Activated T-helper 17 cell treated with anti-CD3 and anti-CD28 coated beads, Interleukin-2, amount 50 U/mL, for 72 hours (primary cell): ENCODE measurements at places on chromosomes 2 and 18. TPM values are rescaled to one million over a fixed set of nuclear protein-coding genes. Genes with fewer than 3 reads are reported as not detected.

DNA sequence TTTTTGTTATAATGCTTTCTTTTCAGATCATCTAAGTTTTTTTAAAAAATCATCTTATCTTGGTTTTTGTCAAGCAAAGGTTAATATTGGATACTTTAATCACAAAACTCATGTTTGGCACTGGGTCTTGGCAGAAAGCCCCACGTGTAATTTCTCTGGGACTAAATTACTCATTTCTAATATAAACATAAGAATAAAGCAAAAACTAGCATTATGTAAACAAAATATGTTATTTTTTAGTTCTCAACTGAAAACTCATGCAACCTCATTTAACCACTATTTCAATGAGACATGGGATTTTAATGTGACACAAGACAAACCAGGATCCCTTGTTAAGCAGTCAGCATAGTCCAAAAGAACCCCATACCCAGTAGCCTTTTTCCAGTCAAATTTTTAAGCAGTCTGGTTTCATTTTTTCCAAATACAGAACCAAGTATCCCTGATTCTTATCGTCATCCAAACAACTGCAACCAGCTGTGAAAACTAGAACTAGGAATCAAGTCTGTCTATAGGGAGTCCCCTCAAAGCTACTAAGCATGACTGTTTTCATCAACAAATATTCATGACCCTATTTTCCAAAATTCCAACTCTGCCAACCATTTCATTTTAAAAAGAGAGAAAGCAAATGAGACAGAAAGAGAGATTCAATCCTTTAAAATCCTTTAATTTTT lies 27.1 kb downstream of the PID1 start:
- H3K27ac ChIP-seq, result no peak overlapping the region
- no peak overlapping the region for H3K4me3 ChIP-seq
- H3K36me3 ChIP-seq, result no peaks in the 10 kb centered on the region
- H3K4me1 ChIP-seq, result no peaks in the 10 kb centered on the region
- peaks cover 3% of the 10 kb centered on the region for H3K27me3 ChIP-seq

Gene CNDP2
- 217 TPM for total RNA-seq

- peak overlapping the region; percentile 98 for H3K27ac ChIP-seq
- no peaks in the 10 kb centered on the region for H3K27me3 ChIP-seq
- H3K4me3 ChIP-seq, result peak overlapping the region; percentile 76
- peaks cover 38% of the 10 kb centered on the region for H3K36me3 ChIP-seq
- peaks cover 87% of the 10 kb centered on the region for H3K4me1 ChIP-seq
- ATAC-seq, result peak; percentile 15
Observed at GRCh38 chr2:197209246-197209645, 101.3 kb downstream of the ANKRD44 start.

- ATAC-seq, result no peak
- H3K27ac ChIP-seq, result no peak overlapping the region
- H3K4me1 ChIP-seq, result no peaks in the 10 kb centered on the region
- H3K36me3 ChIP-seq, result no peaks in the 10 kb centered on the region
- no peaks in the 10 kb centered on the region for H3K27me3 ChIP-seq
Observed at GRCh38 chr18:37717098-37717497, 151.5 kb upstream of the CELF4 start.

DNA sequence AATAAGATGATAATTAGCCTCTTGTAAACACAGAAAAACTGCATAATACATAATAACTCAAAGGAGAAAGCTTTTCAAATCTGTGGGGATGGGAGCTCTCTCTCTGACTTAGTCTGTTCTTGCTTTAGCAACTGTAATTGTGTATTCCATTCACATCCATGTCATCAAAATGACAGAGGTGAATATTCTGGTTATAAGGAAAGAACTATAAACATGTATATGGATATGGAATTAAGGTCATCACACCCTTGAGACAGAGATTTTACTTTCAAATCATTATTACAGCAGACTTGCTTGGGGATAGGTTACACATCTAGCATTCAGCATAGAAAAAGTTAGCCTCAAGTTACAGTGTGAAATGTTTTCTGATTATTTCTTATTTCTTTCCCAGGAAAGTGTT lies 497.7 kb downstream of the LRP1B start:
- no peaks in the 10 kb centered on the region for H3K36me3 ChIP-seq
- H3K4me3 ChIP-seq, result no peak overlapping the region
- no peak for ATAC-seq
- no peaks in the 10 kb centered on the region for H3K27me3 ChIP-seq
- H3K4me1 ChIP-seq, result no peaks in the 10 kb centered on the region

DNA sequence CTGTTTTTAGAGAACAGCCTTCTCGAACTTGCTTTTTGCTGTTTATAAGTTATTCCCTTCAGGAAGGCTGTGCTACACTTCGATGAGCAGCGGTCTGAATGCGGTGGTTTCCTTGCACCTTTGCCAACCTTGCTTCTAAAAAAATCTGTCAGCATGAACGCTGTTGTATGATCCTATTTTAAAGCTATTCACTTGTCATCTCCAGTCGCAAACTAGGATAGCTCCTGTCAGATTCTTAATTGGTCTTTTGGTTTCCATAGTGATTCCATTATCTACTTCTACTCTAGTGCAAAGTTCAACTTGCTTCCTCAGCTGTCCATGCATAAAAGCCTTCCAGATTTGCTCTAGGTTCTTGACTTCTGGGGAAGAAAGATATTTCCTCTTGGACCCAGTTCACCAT lies 76.3 kb upstream of the GALNT3 start:
- H3K36me3 ChIP-seq, result peaks cover 41% of the 10 kb centered on the region
- H3K4me1 ChIP-seq, result no peaks in the 10 kb centered on the region
- no peak overlapping the region for H3K4me3 ChIP-seq
- no peaks in the 10 kb centered on the region for H3K27me3 ChIP-seq
- ATAC-seq, result no peak
- no peak overlapping the region for H3K27ac ChIP-seq

DNA sequence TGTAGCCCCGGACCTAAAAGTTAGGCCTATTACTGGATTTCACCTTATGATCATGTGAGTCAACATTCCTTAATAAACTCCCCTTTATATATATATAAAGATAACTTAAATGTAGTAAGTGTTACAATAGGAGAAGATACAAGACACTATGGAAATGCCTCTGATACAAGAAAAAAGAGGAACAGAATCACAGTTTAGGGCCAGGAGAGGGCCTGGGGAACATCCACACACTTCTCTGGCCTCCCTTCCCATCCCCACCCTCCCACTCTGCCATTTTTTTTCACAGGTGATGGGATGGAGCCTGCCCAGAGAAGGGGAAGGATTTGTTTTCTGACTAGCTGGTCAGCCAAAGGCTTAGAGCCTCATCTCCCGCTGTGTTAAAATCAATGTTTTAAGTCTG lies 6.4 kb downstream of the CDC42EP3 start:
- no peaks in the 10 kb centered on the region for H3K27me3 ChIP-seq
- H3K36me3 ChIP-seq, result peaks cover 93% of the 10 kb centered on the region
- H3K27ac ChIP-seq, result peak overlapping the region; percentile 26
- H3K4me3 ChIP-seq, result peak overlapping the region; percentile 97
- H3K4me1 ChIP-seq, result peaks cover 66% of the 10 kb centered on the region
- no peak for ATAC-seq

DNA sequence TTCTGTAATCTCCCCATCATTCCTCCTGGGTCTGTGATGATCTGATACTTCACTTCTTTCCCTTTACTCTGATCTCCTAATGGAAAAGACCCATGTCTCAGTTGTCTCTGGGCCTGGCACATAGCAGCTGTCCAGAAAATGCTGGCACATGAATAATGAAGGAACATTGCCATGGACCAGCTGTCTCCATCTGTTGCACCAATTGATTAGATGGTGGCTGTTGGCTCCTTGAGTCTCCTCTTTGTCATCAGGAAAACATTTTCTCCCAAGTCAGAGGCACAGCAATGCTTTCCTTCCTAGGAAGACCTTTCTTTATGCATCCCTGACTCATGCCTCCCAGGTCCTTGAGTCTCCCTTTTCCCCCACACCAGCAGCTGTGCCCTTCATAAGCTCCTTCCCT lies 286.2 kb upstream of the CXCR4 start:
- ATAC-seq, result no peak
- H3K27me3 ChIP-seq, result peaks cover 54% of the 10 kb centered on the region
- no peaks in the 10 kb centered on the region for H3K4me1 ChIP-seq
- H3K36me3 ChIP-seq, result no peaks in the 10 kb centered on the region

GRCh38 chr2:210262036-210262435 lies 36.8 kb upstream of the ACADL start:
- H3K4me1 ChIP-seq, result no peaks in the 10 kb centered on the region
- H3K36me3 ChIP-seq, result no peaks in the 10 kb centered on the region
- H3K4me3 ChIP-seq, result no peak overlapping the region
- H3K27ac ChIP-seq, result no peak overlapping the region

GRCh38 chr2:71826299-71826698 lies 321.4 kb downstream of the CYP26B1 start:
- no peaks in the 10 kb centered on the region for H3K4me1 ChIP-seq
- no peak overlapping the region for H3K27ac ChIP-seq
- H3K36me3 ChIP-seq, result no peaks in the 10 kb centered on the region
- H3K27me3 ChIP-seq, result peaks cover 31% of the 10 kb centered on the region
